ENCODE measurements at places on chromosomes 1 and 21.

- no peak for DNase-seq
Measured at GRCh38 chr1:200179781-200180160, 152.3 kb downstream of the NR5A2 start.

- DNase-seq = no peak
Measured at GRCh38 chr1:67194209-67194863, 28.1 kb downstream of the IL23R start.

DNA sequence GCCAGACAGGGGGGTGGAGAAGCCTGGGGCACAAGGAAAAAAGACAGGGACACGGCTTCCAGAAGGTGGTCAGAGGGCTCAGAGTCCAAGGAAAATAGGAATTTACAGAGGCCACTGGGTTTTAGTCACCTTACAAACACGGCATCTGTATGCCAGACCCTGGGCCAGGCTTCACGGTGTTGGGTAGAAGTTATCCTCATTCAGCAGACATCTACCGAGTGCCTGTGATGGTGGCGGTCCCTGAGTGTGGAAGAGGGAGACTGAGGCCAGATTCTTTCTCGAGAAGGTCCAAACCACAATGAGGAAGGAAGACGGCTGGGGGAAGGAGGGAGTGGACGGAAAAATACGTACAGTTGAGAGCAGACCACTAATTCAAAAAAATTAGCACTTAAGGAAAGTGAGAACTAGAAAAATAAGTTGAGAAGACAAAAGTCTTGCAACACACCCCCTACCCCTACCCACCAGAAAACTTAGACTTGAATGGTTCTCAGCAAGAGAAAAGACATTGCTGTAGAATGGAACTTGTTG is 864 bp upstream of the BTG2 start:
- peak; percentile 32 for DNase-seq

GRCh38 chr1:109283748-109284600 is 1.0 kb upstream of the PSRC1 start:
- no peak for DNase-seq

- DNase-seq = no peak
Measured at GRCh38 chr1:43913051-43913501, 20.5 kb upstream of the ARTN start.

DNA sequence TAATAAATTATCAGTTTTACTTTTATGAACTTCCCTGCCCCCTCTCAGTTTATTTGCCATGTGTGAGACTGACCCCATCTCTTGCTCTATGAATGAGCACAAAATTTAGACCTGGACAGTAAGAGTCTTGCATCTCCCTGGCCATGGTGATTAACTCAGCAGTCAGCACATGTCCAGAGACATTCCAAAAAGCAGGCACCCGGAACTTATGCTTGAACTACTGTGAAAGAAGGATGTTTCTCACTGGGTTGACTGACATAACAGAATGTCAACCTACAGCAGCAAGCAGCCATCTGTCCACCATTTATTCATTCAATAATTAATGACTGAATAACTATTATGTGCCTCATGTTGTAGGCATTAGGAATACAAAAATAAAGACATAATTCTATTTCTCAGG is 11.3 kb upstream of the SEC16B start:
- DNase-seq = no peak

GRCh38 chr21:46125846-46126301 is 28.0 kb downstream of the COL6A2 start:
- DNase-seq = no peak

DNA sequence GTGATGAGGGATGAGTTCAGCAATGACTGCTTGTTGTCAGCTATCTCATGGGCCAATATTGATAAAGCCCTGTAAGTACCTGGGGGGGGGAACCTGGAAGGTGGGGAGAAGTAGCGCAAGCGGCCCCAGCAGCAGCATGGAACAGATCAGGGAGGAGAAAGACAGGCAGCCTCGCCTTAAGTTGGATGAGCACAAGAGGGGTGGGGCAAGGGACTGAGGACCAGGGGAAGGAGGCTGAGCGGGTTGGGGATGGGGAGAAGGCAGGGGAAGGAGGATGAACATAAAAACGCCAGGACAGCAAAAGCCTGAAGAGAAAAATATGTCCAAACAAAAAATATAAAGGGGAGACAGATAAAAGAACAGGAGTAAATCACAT is 70.6 kb downstream of the ALG14 start:
- no peak for DNase-seq

DNA sequence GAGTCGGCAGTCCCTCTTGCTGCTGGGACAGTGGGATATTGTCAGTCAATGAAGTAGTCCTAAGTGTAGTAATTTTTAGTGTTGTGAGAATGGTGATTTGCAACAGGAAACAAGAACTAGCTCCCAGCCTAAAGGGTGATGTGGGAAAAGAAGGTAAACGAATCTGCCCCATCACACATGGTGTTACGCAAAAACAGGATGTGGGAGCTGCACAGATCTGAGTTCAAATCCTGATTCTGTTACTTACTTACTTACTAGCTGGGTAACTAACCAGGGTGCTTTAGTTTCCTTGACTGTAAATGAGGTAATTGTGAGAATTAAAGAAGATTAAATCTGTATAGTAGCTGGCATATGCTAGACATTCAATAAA is 22.3 kb downstream of the NAV1 start:
- DNase-seq = no peak

- DNase-seq = no peak
Measured at GRCh38 chr21:36563341-36563926, 83.5 kb upstream of the CLDN14 start.

- DNase-seq = no peak
Measured at GRCh38 chr1:55214212-55214933, 791 bp downstream of the USP24 start.

Measured in inflammatory macrophage treated with lipopolysaccharide for 4 hours (primary cell).